AG08395 (cell line): ENCODE measurements at places on chromosomes 11 and 22.

- DNase-seq = no peak
These were observed 4.7 kb downstream of the EIF1AD start for GRCh38 chr11:65997286-65997685.

GRCh38 chr22:39936523-39937145 lies 23.6 kb upstream of the TMA7B start:
- no peak for DNase-seq

GRCh38 chr22:27223317-27224177 lies 566.2 kb downstream of the MIAT start:
- peak; percentile 89 for DNase-seq

- no peak for DNase-seq
These were observed at the start of gene CECR2 for GRCh38 chr22:17369439-17370025. Gene CECR2 (plus strand): TSS chr22:17369460. CDS start chr22:17369784, 324 bp downstream.

- peak; percentile 53 for DNase-seq
These were observed 50.0 kb upstream of the POU2AF1 start for GRCh38 chr11:111429066-111429506.

GRCh38 chr11:44014968-44015623 lies 32.7 kb upstream of the ACCSL start:
- no peak for DNase-seq

DNA sequence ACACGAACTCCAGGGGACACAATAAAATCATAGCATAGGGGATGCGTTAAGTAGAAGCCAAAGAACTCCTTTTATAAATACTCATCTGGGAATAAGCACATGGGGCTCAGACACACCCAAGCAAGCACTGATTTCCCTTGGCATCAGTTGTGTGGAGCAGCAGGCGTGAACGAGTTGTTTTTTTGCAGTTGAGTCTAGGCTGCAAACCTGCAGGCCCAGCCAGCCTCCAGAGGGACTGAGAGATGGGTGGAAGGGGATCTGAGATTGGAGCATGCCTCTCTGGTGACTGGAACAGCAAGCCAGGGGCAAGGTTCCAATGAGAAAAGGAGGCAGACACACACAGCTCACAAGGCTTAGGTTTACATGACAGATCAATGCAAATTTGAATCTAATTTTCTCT lies 27.4 kb upstream of the SEZ6L start:
- no peak for DNase-seq

GRCh38 chr11:122271745-122272144 lies 155.7 kb upstream of the BLID start:
- no peak for DNase-seq

DNA sequence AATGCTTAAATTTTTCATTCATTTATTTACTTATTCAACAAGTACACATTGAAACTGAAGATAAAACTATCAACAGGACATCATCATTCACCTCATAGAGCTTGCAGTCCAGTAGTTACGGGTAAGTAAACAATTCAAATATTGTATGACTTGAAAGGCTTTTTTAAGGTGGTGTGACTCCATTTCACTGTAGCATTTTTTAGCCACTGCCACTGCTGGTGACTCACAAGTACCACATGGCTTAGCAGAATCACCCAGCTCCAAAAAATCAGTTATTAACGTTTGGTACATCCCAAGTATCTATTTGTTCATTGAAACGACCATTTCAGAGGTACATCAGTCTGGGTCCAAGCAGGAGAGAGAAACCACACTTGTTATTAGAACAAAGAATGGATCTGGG lies 427.9 kb upstream of the DDI1 start:
- peak; percentile 7 for DNase-seq

GRCh38 chr22:49427941-49428340 lies 399.7 kb downstream of the BRD1 start:
- DNase-seq = no peak

GRCh38 chr22:26592421-26592891 lies 2.5 kb upstream of the TPST2 start:
- DNase-seq = no peak

- DNase-seq = no peak
These were observed 187.8 kb downstream of the HIPK3 start for GRCh38 chr11:33444835-33445594.

GRCh38 chr22:39699631-39700360 lies 129.2 kb downstream of the CACNA1I start:
- DNase-seq = no peak

GRCh38 chr11:105034813-105035620 lies at the start of gene CASP1:
Gene CASP1 (minus strand): TSS chr11:105035144. CDS start chr11:105035113, 31 bp downstream.
- DNase-seq = peak; percentile 71

GRCh38 chr22:20249797-20250354 lies 18.2 kb downstream of the RTN4R start:
- no peak for DNase-seq

GRCh38 chr11:128456566-128457268 lies 130.6 kb downstream of the ETS1 start:
- DNase-seq = no peak

DNA sequence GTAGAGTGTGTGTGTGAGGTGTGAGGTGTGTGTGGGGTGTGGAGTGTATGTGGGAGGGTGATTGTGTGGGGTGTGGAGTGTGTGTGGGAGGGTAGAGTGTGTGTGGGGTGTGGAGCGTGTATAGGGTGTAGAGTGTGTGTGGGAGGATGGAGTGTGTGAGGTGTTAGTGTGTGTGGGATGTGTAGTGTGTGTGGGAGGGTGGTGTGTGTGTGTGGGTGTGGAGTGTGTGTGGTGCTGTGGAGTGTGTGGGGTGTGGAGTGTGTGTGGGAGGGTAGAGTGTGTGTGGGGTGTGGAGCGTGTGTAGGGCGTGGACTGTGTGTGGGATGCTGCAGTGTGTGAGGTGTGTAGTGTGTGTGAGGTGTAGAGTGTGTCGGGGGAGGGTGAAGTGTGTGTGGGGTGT lies 356.1 kb downstream of the CADM1 start:
- no peak for DNase-seq

DNA sequence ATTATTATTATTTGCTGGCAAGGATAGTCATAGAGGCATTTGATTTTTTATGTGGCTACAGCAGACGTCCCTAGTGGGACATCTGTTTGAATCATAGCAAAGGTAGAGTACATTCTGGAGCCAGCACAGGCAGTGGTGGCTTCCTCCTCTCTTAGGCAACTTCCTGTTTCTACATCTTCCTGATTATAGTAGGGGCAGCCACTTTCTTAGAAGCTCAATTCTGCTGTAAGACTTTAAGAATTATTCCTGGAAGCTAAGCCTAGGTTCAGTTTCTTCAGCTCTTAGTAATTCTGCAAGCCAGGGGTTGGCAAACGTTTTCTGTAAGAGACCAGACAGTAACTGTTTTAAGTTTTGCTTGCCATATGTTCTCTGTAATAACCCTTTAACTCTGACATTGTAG lies 129.3 kb upstream of the TENM4 start:
- DNase-seq = no peak

DNA sequence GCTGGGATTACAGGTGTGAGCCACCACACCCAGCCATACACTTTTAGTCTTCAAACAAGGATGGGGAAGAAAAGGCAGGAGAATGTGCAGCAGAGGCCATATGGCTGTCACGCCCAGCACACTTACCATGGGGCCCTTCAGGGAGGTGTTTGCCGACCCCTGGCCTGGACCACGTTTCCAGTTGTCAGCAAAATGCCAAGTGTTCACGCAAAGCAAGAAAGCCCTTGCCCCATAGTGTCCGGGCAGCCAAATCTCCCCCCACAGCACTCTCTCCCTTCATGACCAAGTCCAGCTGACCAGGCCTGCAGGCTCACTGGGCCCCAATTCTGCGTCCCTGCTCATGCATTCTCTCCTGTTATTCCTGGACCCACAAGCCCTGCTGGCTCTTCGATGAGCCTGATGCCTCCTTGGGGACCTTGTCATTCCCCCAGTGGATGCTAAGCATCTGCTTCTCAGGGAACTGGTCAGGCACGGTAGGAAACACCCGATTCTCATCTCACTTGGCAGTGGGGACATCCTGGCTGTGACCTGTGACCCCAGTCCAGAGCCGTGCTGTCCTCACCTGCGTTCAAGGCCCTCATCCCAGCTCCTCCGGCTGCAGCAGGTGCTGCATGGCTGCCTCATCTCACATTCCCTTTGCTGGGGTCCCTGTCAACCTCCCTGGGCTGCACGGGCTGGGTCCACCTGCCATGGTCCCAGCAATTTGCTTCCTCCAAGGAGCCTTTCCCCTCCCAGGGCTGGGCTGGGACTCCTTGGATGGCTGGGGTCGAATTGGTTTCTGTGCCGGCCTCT lies 96.4 kb downstream of the CTTN start:
- DNase-seq = no peak

DNA sequence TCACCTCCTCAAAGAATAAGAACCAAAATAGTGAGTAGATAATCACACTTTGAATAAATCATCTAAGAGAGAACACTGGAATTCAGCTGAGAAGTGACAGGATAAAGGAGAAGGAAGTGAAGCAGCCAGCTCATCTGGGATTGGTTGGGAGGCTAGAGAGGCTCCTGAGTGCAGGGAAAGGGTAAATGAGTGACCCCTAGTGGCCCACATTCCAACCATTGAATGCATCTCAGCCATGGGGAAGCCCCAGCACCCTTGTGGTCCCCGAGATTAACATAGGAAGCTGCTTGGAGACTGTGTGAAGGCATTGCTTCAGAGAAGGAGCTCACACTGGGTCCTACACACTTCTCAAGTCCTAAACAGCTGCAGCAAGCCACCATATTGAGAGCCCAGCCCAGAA lies 82.3 kb downstream of the JRKL start:
- no peak for DNase-seq

DNA sequence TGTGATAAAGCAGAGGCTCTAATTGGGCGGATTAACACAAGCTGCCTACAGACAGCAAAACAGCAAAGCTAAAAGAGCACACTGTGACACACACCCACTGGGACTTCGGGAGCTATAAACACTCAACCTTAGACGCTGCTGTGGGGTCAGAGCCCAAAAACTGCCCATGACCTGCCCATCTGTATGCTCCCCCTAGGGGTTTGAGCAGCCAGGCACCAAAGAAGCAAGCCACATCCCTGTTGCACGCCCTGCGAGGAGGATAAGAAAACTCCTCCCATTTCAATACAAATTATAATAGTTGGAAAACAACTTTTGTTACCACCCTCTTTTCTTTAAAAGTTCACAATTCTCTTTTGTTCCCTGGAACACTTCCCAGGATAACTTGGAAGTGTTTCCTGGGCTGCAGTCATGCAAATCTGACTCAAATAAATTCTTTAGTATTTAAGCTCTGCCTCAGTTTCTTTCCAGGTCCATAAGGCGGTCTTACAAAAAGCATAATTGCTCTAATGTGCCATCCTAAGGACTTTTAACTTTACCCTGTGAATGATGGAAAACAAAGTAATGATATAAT lies 86.4 kb downstream of the DLG2 start:
- DNase-seq = no peak

DNA sequence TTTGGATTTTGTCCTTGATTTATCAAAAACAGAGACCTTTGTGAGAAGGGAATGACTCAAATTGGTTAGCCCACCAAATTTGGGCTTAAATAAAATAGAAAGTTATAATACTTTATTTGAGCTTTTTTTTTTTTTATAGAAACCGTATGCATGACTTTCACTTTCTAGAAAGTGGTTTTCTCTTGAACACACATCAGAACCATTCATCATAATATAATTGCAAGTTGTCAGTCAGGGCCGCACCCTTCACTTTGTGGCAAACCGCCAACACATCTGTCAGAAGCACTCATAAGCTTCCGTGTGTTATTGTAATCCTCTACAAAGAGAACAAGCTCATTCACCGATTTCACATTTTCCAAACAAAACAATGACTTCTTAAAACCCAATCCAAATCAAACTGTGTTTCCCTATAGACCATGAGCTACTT lies 76.1 kb downstream of the SOX6 start:
- no peak for DNase-seq

- no peak for DNase-seq
These were observed 18.3 kb downstream of the AMPD3 start for GRCh38 chr11:10473371-10473770.

DNA sequence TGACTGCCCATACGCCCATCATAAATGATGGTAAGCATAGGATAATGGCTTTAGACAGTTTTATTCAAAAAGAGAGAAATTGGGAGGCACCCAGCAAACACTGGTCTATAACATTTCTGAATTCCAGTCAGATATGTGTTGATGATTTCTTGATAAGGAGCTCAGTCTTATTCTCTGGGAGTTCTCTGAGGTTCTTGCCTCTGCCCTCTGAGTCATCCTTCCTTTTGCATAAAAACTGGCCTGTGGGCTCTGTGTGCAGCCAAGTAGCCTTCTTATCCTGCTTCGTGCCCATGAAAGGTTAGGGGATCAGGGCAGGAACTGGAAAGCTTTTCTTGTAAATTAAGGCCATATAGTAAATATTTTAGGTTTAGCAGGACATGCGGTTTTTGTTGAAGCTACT lies 48.9 kb downstream of the FAR1 start:
- DNase-seq = peak; percentile 49

- no peak for DNase-seq
These were observed 18.2 kb downstream of the RFPL3 start for GRCh38 chr22:32375678-32376450.

DNA sequence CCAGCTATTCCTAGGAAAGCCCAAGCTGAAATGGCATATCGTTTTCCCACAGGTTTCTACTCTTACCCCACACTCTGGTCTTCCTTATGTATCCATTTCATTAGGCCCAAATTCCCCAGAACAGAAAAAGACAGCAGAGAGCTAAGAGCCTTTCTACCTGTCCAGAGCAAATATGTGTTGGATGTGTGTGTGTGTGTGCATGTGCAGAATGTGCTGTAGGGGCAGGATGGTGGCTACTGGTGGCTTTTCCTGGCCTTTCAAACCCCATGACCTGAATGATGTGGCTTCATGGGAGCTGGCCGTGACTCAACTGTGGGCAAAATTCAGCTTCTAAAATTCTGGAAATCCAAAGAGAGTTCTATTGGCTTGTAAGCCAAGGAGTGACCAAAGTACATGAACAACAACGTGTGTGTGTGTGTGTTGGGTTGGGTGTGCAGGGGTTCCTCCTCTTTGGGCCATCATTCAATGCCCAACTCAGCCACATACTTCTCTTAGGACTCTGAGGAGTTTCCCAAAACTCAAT lies 421.4 kb upstream of the CADM1 start:
- DNase-seq = no peak

DNA sequence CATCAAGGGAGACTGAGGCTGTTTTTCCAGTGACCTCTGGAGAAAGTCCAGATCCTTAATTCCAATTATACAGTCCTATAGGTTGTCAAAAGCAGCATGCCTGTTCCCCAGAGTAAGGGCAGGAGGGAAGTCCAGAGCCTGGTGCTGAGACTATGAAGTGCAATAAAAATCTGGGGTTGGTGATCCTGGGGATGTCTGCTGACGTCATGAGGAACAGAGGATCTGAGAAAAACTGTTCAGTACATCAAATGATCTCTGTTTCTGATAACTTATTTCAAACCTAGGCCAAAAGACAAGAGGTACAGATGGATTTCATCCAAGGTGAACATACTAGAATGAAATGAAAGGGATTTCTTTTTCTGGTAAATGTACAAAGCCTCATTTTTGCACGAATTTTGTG lies 12.1 kb downstream of the OR5W2 start:
- DNase-seq = no peak

- DNase-seq = no peak
These were observed 380.6 kb downstream of the BRD1 start for GRCh38 chr22:49446759-49447710.

GRCh38 chr22:25380122-25380747 lies 160.8 kb downstream of the CRYBB2 start:
- no peak for DNase-seq

- DNase-seq = peak; percentile 4
These were observed 14.2 kb downstream of the OR5B21 start for GRCh38 chr11:58493676-58494075.
